Cardiac fibroblast (primary cell): ENCODE measurements at places on chromosomes 2 and 18.
A peak's percentile ranks its signal among the peaks of the same experiment; 100 is the strongest.

DNA sequence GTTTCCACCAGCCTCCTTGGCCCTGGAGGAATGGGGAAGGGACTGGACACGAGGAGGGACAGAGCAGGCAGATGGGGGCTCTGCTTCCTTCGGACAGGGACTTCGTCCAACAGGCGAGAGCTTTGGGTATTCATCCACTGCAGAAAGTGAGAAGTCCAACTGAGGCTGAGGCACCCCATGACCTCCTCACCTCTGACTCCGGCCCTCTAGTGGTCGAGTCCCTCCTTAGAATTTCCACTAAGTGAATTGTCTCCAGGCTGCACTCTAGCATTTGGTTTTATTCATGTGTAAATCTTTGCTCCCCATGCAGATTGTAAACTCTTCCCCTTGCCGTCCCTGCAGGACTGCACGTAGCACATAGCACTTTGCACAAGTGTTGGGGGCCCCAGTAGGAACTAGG, 75.6 kb downstream of the TMEM247 start:
- no peak for DNase-seq

DNA sequence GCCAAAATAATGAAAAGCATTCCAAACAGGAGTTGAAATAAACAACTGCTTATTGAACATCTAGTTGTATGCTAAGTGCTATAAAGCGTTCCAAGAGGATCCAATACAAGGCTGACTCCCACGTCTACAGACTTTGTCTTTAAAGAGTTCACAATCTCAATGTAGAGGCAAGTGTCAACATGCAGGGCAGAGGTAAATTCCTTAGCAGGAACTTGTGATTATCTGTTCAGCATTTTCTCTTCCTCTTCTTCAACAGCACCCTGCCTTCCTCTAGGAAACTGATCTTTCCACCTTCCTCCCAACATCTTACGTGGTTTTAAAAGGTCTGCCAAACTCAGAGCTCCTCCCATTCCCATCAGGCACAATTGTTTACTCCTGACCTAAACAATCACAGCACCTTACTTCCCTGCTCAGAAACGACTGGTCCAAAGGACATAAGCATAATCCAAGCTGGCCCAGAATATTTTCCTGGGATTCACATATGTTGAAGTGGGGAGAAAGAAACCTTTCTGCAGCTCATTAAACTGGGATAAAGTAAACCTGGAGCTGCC, 83.9 kb downstream of the ITSN2 start:
- no peak for DNase-seq

DNA sequence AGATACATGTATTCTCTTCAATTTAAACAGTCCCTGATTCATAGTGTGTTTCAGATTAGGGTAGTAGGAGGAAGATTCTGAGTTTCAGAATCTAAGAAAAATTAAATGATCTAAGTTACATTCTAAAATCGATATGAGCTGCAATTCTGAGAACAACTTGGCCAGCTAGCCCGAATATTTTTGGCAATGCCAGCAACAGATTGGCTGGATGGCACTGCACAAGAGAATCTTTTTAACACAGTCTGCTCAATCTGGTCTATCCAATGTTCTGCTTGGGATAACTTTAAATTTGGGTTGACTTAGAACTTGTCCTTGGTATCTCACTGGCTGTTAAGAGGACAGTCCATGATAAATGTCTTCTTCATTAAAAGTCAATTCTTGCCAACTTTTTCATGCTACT, 853.9 kb downstream of the NRXN1 start:
- no peak for DNase-seq

DNA sequence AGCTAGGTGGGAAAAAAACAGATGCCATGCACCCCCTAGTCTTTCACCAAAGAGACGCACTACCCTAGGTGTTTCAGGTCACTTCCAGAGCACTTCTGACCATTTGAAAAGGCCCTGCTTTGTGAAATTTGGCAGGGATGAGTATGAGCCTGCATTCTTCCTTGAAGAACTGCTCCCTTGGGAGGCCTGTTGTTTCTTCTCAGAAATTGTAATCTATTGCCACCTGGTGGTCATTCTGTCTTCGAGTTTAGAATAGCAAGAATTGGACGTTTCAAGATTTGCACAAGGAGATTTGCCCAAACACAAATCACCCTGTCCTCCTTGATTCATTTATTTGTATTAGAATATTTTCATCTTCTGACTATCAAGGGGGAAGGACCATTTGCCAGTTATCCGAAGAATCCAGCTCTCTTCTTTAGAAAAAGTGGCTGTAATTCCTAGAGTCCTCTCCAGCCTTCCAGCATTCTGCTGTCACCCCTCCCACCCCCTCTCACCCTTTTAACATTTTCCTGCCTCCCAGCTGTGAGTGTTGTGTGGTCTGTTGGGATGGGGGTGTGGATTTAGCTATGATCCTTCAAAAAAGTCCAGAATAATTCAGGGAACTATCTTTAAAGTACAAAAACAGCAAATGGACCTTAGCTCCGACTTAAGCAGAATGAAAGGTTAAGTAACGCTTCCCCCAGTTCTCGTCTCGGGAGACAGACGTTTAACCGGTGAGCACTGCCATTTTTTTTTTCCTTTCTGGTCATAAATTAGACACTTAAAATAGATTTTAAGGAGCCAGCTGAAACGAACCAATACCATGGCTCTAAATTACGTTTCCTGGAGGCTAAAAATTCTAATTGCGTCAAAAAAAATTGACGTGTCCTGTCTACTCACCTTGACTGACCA, 3.7 kb upstream of the GAD1 start:
- DNase-seq = peak; percentile 98

GRCh38 chr2:27306136-27306535, 2.1 kb downstream of the UCN start:
- DNase-seq = no peak

DNA sequence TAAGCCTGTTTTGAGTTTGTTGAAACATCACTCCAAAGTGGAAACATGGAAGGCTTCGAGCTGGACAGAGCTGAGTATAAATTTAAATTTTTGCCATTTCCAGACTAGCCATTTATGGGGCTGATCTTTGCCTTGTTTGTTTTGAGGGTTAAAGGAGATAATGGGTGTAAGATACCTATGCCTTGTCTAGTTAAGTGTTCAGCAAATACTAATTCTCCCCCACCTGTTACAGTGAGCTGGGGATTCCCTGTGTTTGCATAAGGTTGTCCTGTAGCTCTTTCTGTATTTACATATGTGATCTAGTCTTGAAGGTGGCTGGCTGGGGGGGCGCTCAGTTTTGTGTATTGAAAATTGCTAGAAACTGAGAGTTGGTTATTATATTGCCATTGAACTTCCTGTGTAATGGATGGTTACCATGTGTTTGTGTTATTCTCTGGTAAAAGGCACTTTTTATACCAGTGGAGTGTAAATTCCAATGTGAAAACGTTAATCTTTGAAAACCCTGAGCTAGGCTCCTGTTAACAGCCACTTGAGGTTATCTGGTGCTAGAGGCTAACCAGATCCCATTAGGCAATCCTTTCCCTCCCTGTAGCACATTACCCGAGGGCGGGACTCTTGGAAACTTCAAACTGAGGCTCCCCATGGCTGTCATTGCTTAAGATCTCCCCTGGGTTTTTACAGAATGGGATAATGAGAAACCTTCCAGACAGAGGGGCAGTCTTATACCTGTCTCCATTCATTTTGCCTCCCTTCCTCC, 26.7 kb downstream of the TANC1 start:
- peak; percentile 65 for DNase-seq

GRCh38 chr2:60168247-60168646, 385.2 kb downstream of the BCL11A start:
- no peak for DNase-seq

- DNase-seq = no peak
Observed at GRCh38 chr18:63105636-63106316, 213.8 kb downstream of the BCL2 start.

DNA sequence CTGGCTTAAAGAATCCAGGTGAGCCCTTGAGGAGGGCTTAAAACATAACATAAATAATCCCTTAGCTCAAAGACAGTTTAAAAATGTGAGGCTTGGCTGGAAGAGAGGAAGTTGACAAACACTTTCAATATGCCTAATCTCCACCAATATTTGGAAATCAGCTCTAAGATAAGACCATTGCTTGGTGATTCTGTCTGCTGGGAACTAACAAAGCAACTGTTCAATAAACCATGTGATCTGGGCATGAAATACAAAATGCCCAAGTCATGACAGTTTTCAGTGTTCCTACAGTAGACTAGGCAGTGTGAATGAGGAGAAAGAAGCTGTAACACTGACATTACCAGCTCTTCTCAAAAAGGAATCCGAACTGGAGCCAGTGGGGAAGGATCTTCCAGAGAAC, 10.7 kb downstream of the MFF start:
- DNase-seq = no peak

DNA sequence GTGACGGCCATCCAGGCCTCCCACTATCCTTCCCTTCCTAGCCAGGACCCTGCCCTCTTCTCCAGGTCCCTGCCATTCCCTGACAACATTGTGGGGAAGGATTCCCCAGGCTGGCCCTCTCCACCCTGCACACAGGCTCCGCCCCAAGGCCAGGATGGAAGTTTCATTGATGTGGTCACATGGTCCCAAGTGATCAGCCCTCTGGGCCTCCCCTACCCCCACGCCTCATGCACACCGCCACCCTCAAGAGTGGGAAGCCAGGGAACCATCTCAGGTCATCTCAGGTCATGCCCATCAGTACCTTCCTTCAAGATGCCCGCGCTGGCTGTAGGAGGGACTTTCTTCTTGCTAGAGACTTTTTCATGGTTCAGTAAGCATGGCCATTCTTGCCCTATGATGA, 514.8 kb upstream of the RAB6C start:
- DNase-seq = no peak

DNA sequence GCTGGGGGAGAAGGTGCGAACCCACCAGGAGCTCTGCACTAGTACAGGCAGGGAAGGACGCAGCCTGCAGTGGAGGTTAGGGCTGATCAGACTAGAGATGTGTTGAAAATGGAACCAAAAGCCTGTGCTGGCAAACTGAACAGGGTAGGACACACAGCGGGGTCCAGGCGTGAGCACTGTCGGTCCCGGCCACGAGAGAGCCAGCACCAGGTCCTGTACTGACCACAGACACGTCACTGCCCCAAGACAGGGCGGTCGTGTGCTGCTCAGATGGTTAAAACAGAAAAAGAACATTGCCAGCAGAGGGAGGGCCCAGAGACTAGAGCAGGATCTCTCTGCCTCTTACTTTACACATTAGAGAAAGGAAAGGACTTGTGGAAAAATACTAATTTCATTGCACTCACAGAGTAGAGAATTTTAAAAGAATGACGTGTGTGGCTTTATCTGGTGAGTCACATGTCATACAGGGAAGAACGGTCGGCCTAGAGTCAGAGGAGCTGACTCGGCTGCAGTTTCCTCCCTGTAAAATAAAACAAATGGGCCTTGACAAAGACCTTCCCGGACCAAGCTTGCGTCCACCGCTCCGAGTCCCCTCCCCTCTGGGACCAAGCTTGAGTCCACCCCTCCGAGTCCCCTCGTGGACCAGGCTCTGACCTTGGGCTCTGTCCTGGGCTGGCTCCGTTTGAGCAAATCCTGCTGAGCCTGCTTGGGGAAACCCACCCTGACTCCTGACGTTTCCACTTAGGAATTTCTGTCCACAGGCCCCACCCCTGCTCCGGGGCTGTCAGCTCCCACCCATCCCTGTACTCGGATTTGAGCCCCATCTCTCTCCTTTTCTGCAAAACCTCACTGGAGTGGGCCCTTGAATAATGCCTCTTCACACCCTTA, 16.7 kb upstream of the ADI1 start:
- peak; percentile 93 for DNase-seq

GRCh38 chr2:189163889-189164288, 15.7 kb downstream of the COL5A2 start:
- peak; percentile 67 for DNase-seq

GRCh38 chr18:39345321-39345720, 1779.7 kb upstream of the CELF4 start:
- DNase-seq = peak; percentile 2

DNA sequence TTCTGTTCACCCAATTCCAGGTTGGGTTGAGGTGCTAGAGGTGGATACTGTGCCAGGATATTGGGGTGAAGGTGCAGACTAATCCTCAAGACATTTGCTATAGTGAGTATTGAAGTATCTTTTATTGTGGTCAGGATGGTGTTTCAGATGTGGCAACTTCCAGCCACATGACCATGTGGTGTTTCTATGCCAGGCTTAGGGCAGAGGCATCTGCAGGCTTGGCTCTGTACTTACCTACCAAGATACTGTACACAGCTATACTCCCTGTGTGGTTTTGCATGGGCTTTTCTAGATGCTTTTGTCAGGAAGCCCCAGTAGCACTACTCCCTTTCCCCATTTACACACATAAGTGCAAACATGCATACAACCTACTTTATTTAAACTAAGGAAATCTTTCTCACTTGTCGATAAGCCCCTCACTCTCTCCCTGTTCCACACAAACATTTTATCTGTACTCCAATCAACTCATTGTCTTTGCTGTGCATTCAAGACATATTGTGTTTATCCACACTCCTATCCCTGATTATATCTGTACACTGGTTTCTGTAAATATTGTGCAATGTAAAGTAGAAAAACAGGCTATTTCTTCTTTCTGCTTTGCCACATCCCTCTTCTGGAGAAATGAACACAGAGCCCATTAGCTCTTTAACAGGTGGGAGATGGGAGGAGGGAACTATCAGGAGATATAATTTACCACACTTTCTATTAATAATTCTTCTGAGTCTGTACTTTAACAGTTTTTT, 12.3 kb downstream of the ARL6IP6 start:
- peak; percentile 23 for DNase-seq

GRCh38 chr18:43040281-43040680, 75.2 kb downstream of the RIT2 start:
- no peak for DNase-seq

DNA sequence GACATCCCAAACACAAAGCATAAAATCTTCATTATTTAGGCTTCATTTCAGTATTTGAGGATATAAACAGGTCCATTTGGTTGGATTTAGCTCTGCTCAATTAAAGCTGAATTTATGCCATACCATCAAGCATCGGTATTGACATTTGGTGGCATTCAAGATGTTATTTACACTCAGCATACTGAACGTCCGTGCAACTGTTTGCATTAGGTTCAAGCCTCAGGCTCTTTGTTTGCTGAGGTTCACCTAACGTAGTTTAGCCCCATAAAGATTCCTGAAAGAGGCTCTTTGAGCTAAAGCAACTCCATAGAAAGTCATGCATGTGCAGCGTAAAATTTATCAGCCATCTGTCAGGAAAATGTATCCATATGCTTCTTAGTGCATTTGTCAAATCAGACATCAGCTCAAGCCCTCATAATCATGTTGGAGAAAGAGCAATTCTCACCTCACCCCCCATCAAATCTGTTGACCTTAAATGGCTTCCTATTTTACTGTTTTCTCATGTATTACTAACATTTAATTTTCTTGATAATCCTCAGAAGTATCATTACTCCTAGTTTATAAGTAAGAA, 366.9 kb downstream of the EPHA4 start:
- no peak for DNase-seq

DNA sequence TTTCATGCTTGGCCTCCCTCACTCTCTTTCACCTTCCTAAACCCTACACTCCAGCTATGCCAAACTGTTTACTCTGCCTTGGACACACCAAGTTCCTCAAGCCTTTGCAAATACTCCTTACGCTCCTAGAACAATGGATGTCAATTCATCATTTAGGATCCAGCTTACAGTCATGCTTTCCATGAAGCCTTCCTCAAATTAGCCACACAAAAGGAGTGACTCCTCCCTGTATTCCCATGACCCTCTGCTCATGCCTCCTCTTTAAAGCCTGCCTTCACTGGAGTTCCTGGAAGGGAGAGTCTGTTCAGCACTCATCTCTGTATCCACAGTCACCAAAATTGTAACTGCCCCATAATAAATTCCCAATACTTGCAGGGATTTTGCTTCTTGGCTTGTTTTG, 721 bp upstream of the EHD3 start:
- no peak for DNase-seq
